ENCODE measurements at places on chromosomes 4 and X. TPM values are rescaled to one million over a fixed set of nuclear protein-coding genes. Genes with fewer than 3 reads are reported as not detected.

- no peak for DNase-seq
Measured at GRCh38 chr4:38145033-38145678, 185.0 kb downstream of the PTTG2 start.

GRCh38 chr4:177671845-177672244, 229.6 kb upstream of the AGA start:
- no peak for DNase-seq

DNA sequence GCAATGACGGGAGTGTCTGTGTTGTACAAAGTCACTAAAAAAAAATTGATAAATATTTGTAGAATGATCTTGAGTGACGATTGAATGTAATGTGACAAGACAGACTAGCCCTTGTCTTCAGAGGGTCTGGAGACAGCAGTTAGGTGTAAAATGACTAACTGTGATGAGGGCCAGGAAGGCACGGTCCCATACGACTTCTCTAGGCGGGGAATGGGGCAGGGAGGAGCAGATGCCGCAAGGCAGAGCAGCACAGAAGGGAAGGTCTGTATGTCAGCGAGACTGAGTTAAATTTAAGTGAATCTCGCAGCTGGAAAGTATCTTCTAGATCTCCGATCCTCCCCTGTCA, 405 bp downstream of the CENPE start:
- peak; percentile 12 for DNase-seq

GATB gene
- 29.4 TPM for polyA plus RNA-seq

Data from left renal pelvis (tissue), 4 donors.